ENCODE measurements at places on chromosomes 2 and 18.

DNA sequence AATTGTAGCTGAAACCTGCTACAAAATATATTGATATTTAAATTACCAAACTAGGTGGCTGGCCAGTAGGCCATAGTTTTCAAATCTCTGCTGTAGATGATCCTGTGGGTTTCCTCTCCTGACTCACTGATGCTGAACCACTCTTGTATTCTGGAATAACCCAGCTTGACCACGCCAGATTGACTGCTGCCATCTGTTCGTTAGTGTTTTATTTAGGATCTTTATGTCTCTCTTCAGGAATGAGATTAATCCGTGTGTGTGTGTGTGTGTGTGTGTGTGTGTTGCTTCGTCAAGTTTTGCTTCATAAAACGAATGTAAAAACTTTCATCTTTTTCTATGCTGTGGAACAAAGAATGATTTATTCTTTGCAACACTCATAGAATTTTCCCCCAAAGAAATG lies 187.1 kb downstream of the DYSF start:
- no peak for DNase-seq

DNA sequence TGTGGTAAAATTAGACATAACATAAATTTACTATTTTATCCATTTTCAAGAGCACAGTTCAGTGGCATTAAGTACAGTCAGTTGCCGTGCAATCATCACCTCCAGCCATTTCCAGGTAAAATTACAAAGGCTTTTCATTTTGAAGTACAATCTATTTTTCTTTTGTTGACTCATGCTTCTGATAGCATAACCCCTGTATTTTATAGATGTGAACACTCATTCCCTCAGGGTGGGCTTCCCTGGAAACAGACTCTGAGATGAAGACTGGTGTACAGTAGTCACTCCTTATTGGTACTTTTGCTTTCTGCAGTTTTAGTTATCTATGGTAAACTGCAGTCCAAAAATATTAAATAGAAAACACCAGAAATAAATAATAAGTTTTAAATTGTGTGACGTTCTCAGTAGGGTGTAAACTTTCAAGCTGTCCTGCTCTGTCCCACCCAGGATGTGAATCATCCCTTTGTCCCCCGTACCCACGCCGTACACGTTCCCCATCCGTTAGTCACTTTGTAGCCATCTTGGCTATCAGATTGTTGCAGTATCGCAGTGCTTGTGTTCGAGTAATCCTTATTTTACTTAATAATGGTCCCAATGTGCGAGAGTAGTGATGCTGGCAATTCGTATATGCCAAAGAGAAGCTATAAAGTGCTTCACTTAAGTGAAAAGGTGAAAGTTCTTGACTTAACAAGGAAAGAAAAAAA lies 41.1 kb upstream of the NAB1 start:
- no peak for DNase-seq

DNA sequence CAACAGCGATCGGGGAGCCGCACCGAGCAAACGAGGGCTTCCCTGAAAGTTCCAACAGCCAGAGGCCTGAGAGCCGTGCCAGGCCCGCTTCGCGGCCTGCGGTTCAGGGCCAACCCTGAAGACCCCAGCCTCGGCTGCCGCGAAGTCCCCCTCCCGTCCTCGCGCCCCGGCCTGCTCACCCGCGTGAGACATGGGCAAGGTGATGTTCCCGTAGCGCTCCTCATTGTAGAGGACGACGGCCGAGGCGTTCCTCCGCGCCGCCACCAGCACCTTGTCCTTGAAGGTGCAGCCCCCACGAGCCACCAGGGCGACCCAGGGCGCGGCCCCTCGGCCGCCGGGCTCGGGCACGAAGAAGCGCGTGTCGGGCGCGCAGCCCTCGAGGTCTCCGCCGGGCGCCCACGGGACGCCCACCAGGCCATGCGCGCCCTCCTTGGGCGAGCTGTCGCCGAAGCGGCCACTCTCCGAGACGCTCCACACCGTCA lies 510 bp downstream of the RNF149 start:
- DNase-seq, result no peak

DNA sequence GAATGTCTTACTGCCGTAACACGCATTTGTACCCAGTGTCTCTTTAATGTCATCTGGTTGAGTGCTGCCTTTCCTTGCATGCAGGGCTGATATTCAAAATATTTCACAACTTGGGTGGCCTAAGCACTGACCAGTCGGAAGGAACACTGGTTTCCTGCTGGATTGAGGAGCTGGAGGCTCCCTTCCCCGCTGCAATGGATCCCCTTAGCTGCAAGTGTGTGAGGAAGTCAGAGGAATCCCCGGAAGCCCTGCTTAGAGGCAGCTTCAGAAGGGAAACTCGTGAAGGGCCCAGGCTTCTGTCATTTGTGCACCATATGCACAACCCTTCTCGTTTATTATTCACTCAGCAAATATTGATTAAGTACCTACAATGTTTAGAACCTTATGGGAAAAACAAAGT lies 33.2 kb upstream of the SP3 start:
- DNase-seq, result no peak

DNA sequence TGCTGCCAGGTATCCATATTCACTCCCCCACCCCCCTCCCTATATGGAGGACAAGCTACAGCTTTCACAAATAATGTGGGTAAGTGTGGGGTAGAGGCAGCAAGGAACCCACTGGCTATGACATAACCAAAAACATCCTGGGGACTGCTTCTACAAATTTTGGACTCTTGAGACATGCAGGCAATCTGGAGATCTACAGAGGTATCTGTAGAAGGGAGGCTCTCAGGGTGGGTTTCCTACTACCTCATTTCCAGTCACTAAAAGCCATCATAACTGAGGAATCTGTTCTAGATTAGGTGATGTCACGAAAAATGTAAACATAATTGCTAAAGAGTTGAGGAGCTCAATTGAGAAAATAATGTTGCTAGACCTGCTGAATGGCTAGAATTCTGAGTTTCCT lies 46.8 kb upstream of the WIPF1 start:
- no peak for DNase-seq

Measured in NCI-H187 (cell line).